ENCODE measurements at places on chromosomes 16 and 17.

DNA sequence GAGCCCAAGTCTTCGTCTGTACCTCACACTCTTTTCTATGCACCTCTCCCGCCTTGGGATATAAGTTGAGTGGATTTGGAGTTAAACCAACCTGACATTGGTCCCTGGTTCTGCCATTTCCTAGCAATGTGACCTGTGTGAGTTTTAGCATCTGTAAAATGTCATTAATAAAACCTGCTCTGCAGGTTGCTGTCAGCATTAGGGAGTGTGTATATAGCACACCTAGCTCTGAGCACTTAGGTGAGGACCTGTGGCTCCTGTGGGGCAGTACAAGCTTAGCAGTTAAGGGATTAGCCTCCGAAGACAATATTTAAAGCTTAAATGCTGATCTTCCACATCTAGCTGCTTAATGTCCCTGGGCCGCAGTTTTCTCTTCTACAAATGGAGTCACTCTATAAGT, 248.0 kb downstream of the TMEM114 start:
- no peak for DNase-seq

- peak; percentile 67 for DNase-seq
Measured at GRCh38 chr16:2194852-2195321, 1.5 kb downstream of the CASKIN1 start.

DNA sequence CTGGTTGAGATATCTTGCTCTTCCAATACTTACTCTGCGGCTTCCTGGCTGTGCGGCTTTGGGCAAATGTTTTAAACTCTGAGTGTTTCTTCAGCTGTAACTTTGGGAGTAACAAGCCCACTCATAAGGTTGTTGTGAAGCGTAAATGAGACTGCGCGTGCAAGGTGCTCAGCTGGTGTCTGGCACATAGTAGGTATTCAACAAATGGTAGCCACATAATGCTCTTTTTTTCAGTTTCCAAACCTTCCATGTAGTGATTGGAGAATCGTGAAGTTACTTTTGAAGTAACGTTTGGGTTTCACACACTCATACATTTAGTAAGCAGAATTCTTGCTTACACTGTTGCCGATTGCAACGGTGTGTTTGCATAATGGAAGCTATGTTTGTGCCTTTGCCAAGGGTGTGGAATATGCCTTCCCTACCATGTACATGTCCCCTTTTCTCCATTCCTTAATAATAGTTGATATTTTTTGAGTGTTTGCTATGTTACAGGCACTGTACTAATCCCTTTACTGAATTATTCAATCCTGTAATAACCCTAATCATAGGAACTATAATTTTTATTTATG, 829 bp downstream of the DHRS7B start:
- DNase-seq, result no peak

GRCh38 chr17:1487939-1488825, 4.3 kb downstream of the MYO1C start:
- no peak for DNase-seq

GRCh38 chr17:79395066-79395465, 215.8 kb downstream of the RBFOX3 start:
- DNase-seq, result no peak

GRCh38 chr16:67543582-67543981, 15.0 kb downstream of the RIPOR1 start:
- no peak for DNase-seq

DNA sequence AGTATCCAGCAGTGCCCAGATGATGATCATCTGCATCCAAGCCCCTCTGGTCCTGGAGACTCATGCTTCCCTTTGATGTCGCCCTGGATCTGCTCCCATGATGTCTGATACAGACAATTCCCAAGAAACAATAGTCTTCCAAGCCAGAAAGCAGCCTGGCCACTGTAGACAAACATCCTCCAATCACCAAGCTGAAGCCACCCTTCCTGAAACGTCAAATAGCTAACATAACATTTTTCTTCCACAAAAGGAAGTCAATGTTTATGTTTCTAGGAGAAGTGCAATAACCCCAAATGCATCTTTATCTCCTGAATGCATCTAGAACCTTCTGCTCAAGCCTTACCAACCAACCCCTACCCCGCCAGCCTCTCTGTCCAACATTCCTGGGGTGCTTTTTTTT, 1.2 kb upstream of the DPEP2 start:
- DNase-seq, result no peak

GRCh38 chr16:88468275-88469129, 15.4 kb downstream of the ZFPM1 start:
- peak; percentile 65 for DNase-seq

GRCh38 chr16:60459463-60459862, 1576.8 kb downstream of the CDH8 start:
- no peak for DNase-seq

DNA sequence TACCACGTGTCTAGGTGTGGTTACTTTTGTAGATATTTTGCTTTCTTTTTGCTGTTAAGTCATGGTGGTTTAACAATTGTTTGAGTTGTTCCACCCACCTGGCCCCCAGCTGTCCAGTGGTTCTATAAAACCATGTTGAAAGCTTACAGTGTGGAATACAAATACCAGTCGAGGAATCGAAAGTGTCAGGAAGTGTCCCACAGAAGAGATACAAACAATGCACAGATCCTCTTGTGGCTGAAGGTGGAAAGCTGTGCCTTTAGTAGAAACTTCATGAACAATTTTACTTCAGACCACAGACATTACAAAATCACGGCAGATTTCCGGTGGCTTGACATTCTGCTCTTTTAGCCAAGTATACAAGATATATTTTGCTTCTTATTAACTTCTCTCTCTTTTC, 782.4 kb upstream of the SOX9 start:
- no peak for DNase-seq

GRCh38 chr16:75060723-75061122, 55.9 kb downstream of the LDHD start:
- no peak for DNase-seq

- no peak for DNase-seq
Measured at GRCh38 chr17:74964988-74965622, 7.5 kb downstream of the HID1 start.

GRCh38 chr17:65925606-65926307, 266.2 kb downstream of the CEP112 start:
- no peak for DNase-seq

- no peak for DNase-seq
Measured at GRCh38 chr16:4966736-4967453, 8.8 kb downstream of the SEC14L5 start.

DNA sequence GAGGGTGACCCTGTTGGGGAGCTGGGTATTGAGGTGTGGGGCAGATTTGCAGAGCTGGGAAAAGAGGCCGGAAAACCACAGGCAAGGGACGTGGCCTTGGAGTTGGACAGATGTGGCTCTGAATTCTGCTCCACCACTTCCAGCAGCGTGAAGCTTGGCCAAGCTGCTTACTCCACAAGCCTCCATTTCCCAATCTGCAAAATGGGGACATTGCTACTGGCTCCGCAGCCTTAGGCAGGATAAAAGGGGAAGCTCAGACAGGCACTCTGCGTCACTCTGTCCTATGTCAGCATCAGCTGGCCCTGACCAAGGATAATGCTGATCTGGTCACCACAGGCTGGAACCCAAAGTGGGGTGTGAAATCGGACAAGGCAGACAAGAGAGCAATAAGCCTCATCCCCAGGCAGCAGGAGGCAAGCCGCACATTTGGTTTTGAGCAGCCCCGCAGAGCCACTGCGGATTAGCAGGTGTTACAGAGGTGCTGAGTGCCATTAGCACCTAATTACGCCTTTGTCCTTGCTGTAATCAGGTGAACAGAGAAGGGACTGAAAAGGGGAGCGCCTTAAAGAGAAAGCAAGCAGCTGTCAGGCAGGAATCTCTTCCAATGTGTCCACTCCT, 54.8 kb downstream of the SDK2 start:
- DNase-seq, result no peak

DNA sequence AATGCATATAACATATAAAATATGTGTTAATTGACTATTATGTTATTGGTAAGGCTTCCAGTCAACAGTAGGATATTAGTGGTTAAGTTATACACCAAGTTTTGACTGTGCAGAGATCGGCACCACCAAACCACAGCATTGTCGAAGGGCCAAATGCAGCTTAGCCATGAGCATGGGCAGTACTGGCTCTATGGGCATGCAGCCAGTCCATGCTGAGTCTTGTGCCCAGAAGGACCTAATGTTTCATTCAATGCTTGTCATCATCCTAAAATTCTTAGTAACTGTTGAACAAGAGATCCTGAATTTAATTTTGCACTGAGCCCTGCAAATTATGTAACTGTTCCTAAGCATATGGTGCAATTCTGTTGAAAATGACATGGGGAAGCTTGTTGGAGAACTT, 233.4 kb upstream of the HS3ST3A1 start:
- no peak for DNase-seq

DNA sequence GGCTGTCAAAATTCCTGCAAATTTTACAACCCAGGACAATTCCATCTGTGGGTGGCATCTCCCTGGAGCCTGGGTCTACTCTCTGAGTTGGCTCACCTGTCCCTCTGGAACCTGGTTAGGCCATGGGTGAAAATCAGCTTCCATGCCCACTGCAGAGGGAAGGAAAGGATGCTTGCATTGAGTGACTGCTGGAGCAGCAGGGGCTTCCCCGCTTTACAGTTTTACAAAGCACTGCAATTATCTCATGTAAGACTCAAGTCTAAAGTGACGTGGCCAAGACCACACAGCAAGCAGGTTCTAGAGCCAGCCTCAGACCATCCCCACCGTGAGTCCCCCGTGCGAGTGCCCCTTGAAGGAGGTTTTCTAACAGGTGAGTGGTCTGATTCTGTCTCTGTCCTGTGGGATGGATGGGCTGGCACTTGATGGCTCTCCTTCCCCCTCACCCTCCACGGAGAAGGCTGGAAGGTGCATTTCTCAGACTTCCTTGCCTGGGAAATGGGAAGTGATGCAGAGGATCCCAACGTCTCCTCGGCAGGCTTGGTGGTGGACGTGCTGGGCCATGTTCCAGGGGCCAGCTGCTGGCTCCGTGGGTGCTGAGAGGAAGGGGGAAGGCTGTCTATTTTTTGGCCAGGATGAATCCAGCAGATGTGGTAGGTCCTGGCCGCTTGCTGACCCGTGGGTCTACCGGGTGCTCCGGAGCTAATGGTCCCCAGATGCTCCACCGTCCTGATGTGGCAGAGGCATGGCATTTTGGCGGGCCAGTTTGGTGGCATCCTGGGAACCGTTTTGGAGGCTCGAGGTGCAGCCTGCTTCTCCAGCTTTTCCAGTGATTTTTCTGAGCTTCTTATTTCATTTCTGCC, 26.3 kb upstream of the CBX4 start:
- DNase-seq, result no peak

Data from NT2/D1 (cell line).